GM13976 (cell line): ENCODE measurements at places on chromosomes 5 and 9.
A peak's percentile ranks its signal among the peaks of the same experiment; 100 is the strongest.

DNA sequence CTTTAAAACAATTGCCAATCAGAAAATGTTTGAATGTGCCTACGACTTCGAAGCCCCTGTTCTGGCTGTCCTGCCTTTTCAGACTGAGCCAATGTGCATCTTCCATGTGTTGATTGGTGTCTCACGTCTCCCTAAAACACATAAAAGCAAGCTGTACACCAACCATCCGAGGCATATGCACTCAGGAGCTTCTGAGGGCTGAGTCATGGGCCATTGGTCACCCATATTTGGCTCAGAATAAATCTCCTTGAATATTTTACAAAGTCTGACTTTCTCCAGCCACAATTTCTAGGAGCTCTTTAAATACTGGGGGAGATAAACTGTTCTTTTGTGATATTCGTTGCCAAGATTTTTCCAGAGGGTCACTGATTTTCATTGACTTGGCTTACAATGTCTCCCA lies 53.9 kb downstream of the C9orf57 start:
- DNase-seq = no peak

DNA sequence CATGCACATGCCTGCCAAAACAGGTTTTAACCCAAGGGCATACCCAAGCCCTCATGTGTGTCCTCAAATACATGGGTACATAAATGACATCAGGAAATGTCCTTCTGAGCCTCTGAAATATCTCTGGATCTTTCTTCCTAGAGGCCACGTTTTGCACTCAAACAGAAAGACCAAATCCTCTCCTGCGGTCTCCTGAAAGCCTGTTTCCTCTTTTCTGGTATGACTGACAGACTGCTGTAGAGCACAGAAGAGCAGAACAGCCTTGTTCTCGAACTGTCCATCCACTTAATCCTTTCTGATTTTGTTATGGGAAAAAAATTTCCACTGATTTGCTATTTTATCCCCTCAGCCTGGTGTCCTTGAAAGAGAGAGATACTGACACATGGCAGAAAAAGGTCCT lies 107.2 kb downstream of the ASTN2 start:
- DNase-seq = no peak

DNA sequence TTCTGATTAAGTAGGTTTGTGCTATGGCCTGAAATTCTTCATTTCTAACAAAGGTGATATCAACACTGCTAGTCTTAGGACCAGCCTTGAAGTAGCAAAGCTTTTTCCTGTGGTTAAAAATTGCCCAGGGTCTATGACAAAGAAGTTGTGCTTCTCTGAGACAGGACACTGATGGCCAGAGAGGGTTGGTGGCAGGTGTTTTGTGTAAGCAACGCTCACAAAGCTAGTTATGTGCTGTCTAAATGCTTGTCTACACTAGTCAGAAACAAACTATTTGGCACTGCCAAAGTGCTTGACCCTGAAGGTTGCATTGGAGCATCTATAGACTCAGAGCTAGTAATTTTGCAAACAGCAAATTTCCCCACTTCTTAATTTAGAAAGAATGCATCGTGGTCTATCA lies 44.1 kb upstream of the SELENOP start:
- no peak for DNase-seq

DNA sequence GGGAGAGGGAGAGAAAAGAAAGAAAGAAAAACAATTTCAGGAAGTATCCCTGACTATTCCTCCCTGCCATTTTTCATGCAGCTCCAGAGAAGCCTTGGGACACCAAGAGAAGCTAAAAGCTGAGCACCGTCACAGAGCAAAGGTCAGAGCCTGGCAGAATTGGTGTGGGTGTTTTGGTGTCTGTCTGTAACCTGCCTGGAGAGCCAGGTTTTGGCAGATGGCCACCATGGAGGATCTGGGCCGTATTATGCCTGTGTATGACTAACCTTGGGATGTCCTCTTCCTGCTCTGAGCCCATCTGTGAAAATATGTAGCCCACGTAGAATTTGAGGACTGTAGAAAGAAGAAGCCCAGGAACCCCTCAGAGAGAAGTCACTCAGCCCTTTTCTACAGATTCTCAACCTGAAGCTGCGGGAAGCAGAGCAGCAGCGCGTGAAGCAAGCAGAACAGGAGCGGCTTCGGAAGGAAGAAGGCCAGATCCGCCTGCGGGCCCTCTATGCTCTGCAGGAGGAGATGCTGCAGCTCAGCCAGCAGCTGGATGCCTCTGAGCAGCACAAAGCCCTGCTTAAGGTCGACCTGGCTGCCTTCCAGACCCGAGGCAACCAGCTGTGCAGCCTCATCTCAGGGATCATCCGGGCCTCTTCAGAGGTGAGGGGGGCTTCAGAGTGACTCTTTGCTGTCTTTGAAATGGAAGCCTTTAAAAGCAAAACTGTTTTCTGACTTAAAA lies 18.8 kb downstream of the GLE1 start:
- no peak for DNase-seq

DNA sequence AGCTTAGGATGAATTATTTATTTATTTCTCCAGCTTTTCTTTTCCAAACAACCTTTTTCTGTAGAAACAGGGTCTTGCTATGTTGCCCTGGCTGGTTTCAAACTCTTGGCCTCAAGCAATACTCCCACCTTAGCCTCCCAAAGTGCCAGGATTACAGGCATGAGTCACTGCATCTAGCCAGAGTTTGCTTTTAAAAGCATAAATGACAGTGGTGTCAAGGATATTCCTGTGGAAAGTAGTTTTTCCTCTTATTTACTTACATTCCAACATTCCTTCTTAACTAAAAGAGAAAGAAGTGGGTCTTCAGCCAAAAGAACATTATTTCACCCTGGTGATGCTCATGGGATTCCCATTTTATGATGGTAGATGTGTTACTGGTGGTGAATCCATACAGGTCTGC lies 62.4 kb downstream of the GRIA1 start:
- no peak for DNase-seq

GRCh38 chr9:132040246-132040645 lies 39.4 kb downstream of the MED27 start:
- DNase-seq = no peak

DNA sequence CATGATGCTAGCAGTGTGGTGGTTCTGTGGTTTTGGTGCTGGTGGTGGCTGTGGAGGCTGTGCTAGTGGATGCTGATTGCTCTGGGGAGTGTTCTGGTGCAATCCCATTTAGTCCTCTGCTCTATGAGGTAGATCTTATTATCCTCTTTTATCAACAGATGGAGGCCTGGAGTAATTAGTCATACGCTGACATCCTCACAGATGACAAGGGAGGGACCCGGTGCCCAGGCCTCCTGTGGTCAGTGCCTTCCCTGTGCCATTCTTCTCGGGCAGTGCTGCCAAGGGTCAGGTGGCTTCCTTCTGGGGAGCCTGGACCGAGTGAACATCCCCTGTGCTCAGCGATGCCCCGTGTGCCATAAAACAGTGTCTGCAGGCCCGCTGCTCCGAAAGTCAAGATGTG lies 74.5 kb downstream of the COL5A1 start:
- DNase-seq = no peak

DNA sequence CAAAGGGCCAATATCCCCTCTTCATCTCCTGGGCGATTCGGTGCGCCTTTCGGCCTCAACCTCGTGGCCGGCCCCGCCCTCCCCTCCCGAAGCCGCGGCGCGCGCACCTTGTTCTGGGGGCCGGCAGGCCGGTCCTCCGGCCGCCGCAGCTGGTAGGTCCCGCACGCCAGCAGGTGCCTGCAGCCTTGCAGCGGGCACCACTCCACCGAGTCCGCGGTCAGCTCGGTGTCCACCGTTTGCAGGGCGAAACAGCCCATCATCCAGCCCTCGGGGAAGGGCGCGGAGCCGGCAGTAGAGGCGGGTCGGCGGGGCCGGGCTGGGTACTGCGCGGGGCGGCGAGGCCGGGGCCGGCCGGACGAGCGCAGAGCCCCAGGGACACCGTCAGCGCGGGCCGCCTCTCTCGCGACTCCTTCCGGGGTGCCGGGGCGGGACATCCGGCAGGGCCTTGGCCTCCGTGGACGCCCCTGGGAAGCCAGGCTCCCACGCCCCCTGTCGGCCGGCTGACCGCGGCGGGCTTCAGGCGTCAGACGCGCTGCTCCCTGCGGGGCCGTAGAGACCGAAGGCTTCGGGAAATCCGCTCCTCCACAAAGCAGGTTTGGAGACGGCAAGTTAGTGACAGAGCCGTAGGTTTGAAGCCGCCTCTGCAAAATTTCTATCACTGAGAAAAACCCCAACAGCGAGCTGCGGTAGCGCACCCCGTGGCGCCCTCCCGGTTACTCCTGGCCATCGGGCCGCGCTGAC lies at the start of gene DPH7:
TSS of gene DPH7 (minus strand) at position 408 of the 741 bp plus-strand sequence. CDS start at position 260, 148 bp downstream.
- peak; percentile 99 for DNase-seq

DNA sequence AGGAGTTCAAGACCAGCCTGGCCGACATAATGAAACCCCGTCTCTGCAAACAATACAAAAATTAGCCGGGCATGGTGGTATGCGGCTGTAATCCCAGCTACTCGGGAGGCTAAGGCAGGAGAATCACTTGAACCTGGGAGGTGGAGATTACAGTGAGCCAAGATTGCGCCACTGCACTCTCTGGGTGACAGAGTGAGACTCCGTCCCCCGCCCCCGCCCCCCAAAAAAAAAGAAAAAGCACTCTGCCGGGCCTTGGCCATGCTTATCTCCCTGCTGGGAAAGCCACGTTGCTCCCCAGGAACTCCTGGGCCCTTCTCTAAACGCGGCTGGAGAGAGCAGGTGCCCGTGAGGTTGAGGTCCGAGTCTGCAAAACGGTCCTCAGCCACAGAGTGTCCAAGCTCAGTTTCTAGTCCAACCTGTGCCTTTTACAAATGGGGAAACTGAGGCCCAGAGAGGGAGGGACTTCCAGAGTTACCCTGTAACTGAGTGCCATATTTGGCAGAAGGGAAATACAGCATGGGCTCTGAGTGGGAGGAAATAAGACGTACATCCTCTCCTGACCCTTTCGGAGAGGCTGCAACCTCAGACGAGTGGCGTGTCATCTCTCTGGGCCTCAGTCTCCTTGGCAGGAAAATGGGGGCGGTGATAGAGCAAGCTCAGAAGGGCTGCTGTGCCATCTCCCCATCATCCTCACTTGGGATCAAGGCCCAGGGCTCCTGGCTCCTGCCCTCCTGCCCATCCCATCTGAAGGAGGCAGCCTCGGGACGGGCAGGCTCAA lies 6.6 kb upstream of the PHYHD1 start:
- no peak for DNase-seq
